Heart left ventricle (tissue), 16 donors: ENCODE measurements at places on chromosomes 7 and 10. TPM values are rescaled to one million over a fixed set of nuclear protein-coding genes. Genes with fewer than 3 reads are reported as not detected.

Gene PLXNA4
- 8.5 TPM for total RNA-seq

Gene HMX2
- not detected for total RNA-seq

Gene MACROH2A2
- total RNA-seq = 12.9 TPM

Gene HOXA10
- not detected for total RNA-seq

Gene TWIST1
- total RNA-seq = 0.87 TPM

Gene PURB
- total RNA-seq = 16.9 TPM

Gene PLEKHA8
- 4.1 TPM for total RNA-seq

Gene CRHR2
- not detected for total RNA-seq

Gene FAM237B
- total RNA-seq = not detected

Gene NME8
- total RNA-seq = not detected

DNA sequence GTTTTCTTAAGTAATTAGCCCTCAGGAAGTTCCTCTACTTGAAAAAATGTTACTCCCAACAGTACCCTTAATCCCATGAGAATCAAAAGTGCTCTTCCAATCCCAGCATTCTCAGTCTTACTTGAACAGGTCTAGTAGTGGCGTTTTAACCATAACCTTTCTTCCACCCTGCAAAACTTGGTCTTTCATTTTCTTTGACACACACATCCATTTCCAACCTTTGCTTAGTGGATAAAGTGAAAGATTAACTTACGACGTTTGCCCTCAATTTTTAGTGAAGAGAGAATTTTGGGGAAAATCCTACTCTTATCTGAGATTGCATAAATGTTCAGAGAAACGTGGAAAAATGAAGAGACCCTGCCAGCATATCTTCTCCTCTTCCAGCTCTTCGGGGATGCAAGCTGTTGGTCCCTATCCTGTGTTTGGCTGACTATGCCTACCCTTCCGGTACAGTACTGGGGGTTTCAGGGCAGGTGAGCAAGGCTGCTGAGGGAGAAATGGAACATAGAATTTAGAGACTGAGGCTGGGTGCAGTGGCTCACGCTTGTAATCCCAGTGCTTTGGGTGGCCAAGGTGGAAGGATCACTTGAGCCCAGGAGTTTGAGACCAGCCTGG is 18.8 kb downstream of the WBP1L start:
- DNase-seq = no peak
- H3K36me3 ChIP-seq = peaks cover 3% of the 10 kb centered on the region
- no peak overlapping the region for H3K27ac ChIP-seq
- H3K4me1 ChIP-seq = peaks cover 27% of the 10 kb centered on the region

GRCh38 chr7:139358541-139359365 is 941 bp upstream of the LUC7L2 start:
- no peak for DNase-seq
- peak overlapping the region; percentile 98 for H3K27ac ChIP-seq
- H3K27me3 ChIP-seq = no peaks in the 10 kb centered on the region

- H3K4me1 ChIP-seq = no peaks in the 10 kb centered on the region
- no peak for DNase-seq
- H3K27me3 ChIP-seq = no peaks in the 10 kb centered on the region
- H3K27ac ChIP-seq = no peak overlapping the region
Observed at GRCh38 chr10:117988814-117989213, 57.9 kb downstream of the RAB11FIP2 start.

- H3K27ac ChIP-seq = no peak overlapping the region
- no peaks in the 10 kb centered on the region for H3K27me3 ChIP-seq
- H3K4me3 ChIP-seq = no peak overlapping the region
- H3K4me1 ChIP-seq = no peaks in the 10 kb centered on the region
- no peak for DNase-seq
- H3K36me3 ChIP-seq = no peaks in the 10 kb centered on the region
Observed at GRCh38 chr7:158414002-158414401, 173.6 kb downstream of the PTPRN2 start.

GRCh38 chr7:98807068-98808048 is 62.5 kb downstream of the TMEM130 start:
- DNase-seq = no peak
- H3K27ac ChIP-seq = no peak overlapping the region
- H3K36me3 ChIP-seq = no peaks in the 10 kb centered on the region
- no peaks in the 10 kb centered on the region for H3K4me1 ChIP-seq
- H3K27me3 ChIP-seq = no peaks in the 10 kb centered on the region
- H3K4me3 ChIP-seq = no peak overlapping the region

DNA sequence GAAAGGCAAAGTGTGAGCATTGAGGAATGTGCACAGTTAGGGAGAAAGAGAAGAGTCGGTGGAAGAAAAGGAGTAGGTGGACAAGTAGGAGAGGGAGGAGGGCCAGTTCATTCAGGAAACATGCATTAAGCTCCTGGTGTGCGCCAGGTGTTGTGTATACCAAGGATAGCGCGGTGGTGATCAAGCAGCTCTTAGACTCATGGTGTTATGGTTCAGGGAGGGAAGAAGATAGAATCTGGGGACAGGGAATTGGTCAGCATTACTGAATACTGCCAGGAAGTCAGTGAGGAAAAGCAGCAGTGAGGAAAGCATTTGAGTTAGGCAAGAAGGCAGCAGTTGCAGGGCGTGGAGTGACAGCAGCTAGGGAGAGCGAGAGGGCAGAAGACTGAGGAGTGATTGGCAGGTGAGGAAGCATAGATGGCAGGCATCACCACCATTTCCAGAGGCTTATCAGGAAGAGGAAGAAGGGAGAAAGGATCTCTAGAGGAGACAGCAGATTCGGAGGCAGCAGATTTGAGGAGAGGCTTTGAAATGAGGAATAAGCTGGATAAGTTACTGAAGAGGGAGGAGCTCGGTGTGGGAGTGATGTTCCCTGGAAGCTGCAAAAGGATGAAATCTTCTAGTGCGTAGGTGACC is 265.6 kb downstream of the GFRA1 start:
- no peaks in the 10 kb centered on the region for H3K36me3 ChIP-seq
- H3K27ac ChIP-seq = no peak overlapping the region
- H3K4me1 ChIP-seq = no peaks in the 10 kb centered on the region
- no peak overlapping the region for H3K4me3 ChIP-seq

DNA sequence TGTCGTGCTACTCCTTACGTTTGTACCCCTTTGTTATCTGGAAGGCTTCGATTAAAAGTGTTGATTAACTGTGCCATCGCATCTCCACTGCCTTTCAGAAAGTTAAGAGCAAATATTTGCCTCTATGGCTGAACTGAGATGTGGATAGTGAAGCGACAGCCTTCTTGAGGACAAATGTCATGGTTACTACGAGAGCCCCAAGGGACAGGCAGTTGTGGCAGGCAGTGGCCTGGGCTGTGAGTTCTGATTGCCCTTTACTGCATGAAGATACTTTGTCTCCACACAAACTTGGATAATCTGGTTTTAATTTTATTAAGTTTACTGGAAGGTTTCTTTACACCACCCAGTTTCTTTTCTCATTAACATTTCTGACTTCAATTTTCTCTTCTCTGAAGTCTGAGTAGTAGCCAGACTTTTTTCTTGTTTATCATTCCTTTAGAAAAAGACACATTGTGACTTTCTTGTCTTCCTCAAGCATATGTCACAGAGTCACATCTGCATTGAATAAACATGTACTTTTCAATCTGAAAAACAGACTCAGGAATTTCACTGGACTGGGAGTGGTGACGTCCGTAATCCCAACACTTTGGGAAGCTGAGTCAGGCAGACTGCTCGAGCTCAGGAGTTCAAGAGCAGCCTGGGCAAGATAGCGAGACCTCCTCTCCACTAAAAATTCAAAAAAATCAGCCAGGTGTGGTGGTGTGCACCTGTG is 1.5 kb downstream of the TAS2R41 start:
- no peak overlapping the region for H3K4me3 ChIP-seq
- no peaks in the 10 kb centered on the region for H3K27me3 ChIP-seq
- H3K27ac ChIP-seq = no peak overlapping the region

GRCh38 chr10:78321000-78321399 is 287.3 kb downstream of the RPS24 start:
- no peaks in the 10 kb centered on the region for H3K27me3 ChIP-seq
- no peaks in the 10 kb centered on the region for H3K4me1 ChIP-seq
- no peak for DNase-seq
- H3K36me3 ChIP-seq = no peaks in the 10 kb centered on the region
- no peak overlapping the region for H3K27ac ChIP-seq

GRCh38 chr10:63421591-63421990 is 44.2 kb downstream of the JMJD1C start:
- no peak for DNase-seq
- H3K4me1 ChIP-seq = peaks cover 7% of the 10 kb centered on the region
- H3K4me3 ChIP-seq = no peak overlapping the region

DNA sequence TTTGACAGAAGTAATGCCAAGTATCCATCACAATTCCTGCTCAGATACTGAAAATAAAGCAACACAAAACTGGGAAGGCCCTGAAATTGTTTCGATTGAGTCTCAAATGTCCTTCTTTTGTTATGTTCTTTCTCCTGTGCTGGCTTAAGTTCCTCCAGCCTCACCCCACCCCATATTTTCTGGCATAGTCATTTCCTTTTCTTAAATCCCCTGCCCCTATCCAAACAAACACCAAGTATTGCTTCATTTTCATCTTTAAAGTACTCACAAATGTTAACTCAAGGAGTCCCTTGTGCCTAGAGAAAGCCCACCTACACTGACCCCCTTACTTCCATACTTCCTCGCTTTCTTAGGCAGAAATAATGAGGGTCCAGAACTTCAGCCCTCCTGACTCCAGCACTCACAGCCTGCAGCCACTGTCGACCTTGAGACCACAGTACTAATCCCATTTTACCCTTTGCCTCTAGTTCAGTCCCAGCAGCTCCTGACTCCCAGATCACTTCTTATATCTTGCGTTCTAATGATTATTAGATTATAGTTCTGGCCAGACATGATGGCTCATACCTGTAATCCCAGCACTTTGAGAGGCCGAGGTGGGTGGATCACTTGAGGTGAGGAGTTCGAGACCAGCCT is 73.2 kb upstream of the ST8SIA6 start:
- no peaks in the 10 kb centered on the region for H3K27me3 ChIP-seq
- peak overlapping the region; percentile 3 for H3K27ac ChIP-seq
- no peak for DNase-seq
- H3K4me1 ChIP-seq = no peaks in the 10 kb centered on the region

DNA sequence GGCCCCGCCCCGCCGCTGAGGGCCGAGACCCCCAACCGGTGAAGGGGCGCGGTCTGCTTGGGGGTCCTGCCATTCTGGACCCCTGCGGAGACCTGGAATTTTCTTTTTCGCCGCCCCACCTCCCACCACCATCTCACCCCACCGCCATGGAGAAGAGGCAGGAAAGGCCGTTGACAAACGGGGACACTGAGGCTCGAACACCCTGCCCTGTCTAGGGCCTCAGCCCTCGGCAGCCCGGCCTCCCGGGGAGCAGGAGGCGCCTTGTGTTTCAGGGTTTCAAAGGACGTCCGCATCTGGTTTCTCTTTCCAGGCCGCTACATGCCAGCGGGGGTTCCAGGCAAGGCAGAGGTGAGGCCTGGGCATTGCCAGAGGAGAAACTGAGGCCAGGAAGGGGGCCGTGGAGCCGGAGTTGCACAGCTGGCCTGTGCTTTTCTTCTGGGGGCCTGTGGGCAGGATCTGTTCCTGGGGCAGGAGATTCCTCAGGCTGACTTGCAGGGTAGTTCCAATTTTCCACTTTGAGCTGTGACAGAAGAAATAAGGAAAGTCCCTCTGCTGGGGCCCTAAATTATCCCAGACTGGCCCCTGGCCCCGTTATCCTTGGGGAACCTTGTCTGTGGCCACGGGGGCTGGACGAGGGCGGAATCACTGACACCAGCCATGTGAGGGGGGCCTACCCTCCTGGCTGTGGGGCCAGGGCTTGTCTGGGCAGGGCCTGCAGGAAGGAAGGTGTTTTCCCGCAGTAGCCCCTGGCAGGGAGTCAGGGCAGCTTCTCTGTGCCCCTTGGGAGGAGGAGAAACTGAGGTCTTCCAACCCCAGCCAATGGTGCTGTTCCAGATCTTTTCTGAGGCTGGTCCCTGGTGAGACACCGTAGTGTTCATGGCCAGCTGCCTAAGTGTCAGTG is 900 bp upstream of the MICALL2 start:
- H3K27ac ChIP-seq = peak overlapping the region; percentile 79
- H3K27me3 ChIP-seq = no peaks in the 10 kb centered on the region
- peak overlapping the region; percentile 96 for H3K4me3 ChIP-seq
- peaks cover 64% of the 10 kb centered on the region for H3K4me1 ChIP-seq
- H3K36me3 ChIP-seq = no peaks in the 10 kb centered on the region

DNA sequence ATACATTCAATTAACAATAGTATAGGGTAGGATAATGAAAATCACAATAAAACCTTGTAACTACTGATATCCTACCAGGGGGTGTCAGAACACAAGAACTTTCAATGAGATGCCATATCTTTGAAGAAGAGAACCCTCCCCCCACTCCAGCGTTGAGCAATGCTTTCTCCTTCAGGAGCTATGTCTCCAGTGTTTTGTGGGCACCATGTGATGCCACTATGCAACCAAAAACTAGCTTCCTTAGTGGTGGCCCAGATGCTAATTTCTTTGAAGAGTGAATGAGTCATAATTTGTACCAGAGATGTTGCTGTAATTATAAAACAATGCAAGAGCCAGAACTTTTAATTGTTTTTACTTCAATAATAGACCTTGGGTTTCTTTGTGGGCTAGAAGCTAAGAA is 76.0 kb upstream of the ADO start:
- H3K27me3 ChIP-seq = no peaks in the 10 kb centered on the region
- no peaks in the 10 kb centered on the region for H3K4me1 ChIP-seq
- no peaks in the 10 kb centered on the region for H3K36me3 ChIP-seq
- DNase-seq = no peak

GRCh38 chr10:26479766-26480492 is 41.8 kb downstream of the APBB1IP start:
- no peaks in the 10 kb centered on the region for H3K27me3 ChIP-seq
- H3K4me3 ChIP-seq = no peak overlapping the region
- no peaks in the 10 kb centered on the region for H3K4me1 ChIP-seq
- no peaks in the 10 kb centered on the region for H3K36me3 ChIP-seq
- DNase-seq = no peak

DNA sequence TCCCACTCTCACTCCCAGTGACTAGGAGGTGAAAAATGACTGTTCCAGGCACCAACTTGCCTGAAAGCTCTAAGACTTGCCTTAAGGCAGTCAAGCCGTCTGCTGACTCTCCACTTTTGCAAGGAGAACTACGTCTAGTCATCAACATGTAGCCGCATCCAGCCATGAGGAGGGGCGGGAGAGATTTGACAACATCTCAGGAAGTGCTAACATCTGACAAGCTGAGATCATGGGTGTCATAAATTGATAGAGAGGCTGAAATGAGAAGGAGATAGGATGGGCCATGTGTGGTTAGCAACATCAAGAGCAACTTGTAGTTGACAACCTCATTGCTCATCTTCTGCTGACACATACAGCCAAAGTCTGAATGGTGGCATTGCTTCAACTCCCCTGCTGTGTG is 9.0 kb upstream of the TBXAS1 start:
- no peak for DNase-seq
- no peaks in the 10 kb centered on the region for H3K27me3 ChIP-seq
- H3K4me1 ChIP-seq = no peaks in the 10 kb centered on the region
